AG04450 (cell line): ENCODE measurements at places on chromosomes 11 and 22.

- no peak for DNase-seq
Observed at GRCh38 chr11:31806928-31807798, 4.0 kb downstream of the PAX6 start.

DNA sequence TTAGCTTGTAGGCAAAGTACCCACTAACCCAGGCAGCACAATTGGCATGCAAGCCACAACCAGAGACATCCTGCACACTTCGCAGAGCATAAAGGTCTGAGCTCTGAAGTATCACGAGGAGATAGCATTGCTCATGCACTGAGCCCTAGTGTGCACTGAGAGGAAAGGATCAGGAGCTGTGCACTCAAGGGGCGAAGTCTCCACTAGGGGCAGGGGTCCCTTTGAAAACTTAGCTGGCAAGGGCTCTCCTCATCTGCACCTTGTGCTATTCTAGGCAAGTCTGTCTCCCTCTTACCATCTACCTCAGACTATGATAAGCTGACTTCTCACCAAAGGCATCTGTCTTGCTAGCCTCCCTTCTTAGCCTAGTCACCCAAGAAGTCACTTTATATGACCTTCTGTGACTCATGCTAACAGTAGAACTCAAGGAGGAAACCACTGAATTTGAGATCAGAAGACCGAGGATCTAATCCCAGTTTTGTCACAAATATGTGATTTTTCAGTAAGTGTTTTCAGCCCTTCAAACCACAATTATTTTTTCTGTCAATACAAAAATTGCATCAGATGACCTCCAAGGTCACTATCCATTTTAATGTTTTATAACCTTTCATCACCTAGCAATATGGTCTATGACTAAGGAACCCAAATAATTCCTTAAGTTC, 1078.0 kb downstream of the NTM start:
- no peak for DNase-seq

DNA sequence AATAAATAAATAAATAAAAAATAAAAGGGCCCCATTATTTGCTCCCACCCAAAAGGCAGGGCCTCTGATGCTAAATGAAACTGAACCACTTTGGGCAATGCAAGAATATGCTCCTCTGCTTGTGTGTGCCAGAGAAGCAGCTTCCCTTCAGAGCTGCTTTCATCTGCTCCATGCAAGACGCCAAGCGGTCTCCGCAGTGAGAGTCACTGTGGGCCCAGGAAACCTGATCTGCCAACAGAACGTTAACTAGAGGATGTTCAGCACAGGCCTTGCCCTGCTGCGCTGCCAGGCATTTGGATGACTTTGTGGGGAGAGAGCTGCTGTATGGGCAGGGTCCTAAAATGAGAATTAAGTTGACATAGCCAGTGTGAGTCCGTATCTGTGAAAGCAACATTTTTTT, 43.7 kb upstream of the APOA1 start:
- DNase-seq = no peak

DNA sequence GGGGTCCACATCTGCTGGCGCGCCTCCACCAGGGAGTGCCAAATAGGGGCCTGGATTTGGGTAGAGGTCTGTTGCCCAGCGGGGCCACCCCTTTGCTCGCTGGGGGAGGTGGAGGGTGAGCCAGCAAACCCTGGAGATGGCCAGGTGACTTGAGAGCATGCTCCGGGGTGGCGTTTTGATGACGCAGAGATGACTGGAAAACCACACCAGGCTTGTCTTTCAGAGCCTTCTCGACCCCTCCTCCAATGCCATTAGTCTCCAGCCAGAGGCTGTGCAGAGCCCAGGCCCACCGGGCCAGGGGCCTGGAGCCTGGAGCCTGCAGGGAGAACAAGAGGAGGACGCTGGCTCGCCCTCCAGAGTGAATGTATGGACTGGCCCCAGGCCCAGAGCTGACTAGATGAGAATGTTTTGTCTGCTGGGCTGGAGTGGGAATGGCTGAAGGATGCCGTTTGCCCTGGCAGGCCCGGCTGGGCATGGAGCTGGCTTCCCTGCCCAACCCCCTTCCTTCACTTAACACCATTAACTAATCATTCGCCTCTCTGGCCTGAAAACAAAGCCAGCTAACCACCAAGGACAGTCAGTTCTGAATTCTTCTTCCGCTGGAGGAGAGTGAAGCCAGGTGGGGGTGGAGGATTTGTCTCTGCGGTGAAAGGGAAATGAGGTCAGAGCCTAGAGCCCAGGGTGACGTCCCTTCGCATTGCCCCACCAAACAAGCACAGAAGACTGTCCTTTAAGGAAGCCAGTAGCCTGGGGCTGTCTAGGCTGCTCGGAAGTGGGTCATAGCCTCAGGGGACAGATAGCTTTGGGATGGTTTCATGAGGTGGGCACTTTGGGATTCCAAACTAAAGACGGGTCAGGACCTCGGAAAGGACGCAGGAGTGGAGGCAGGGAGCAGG, 1.6 kb upstream of the MCAM start:
- DNase-seq = no peak

GRCh38 chr11:75450826-75451821, 18.1 kb upstream of the KLHL35 start:
- DNase-seq = no peak

DNA sequence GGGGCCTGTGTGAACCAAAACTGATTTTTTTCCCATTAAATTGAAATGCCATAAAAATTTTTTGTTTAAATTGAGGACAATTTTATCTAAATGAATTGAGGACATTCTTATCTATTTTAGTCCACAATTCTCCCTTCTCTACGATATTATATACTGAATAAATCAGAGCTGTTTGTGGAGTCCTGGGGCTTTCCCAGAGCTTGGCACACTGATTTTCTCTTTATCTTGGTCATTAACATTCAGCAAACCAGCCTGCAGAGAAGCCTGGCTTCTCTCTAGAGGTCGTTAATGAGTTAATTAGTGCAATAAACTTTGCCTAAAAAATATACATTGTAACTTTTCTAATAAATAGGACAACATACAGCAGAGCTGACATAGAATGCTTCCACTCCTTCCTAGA, 615.7 kb downstream of the NELL1 start:
- DNase-seq = no peak

DNA sequence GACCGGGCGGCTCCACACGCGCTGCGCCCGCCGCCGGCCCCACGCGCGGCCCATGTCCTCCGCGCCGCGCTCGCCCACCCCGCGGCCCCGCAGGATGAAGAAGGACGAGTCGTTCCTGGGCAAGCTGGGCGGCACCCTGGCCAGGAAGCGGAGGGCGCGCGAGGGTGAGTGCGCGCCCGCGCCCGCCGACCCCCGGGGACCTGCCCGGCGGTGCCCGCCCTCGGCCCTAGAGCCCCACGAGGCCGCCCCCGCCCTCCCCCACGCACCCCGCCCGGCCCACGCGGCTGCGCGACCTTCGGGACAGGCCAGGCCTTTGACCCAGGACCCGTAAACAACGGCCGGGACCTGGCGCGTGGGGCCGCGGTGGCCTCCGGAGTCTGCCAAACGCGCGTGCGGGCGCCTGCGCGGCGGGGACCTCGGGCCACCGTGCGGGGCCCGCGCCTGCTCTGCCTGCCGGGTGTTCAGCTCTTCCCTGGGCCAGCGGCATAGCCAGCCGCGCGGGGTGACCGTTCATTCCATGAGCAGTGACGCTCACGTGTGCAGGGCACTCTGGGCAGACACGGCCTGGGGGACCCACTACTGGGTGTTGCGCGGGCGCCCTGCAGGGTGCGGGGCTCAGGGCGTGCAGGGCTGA, at the start of gene PARVB:
TSS of gene PARVB (plus strand) at position 15 of the 634 bp plus-strand sequence. CDS start at position 53, 38 bp downstream.
- DNase-seq = no peak

- DNase-seq = no peak
Observed at GRCh38 chr11:33910958-33911339, 19.1 kb upstream of the LMO2 start.

- no peak for DNase-seq
Observed at GRCh38 chr11:9758637-9759518, 95.0 kb downstream of the SWAP70 start.

GRCh38 chr11:24457985-24458384, 38.9 kb upstream of the LUZP2 start:
- DNase-seq = no peak

- no peak for DNase-seq
Observed at GRCh38 chr22:32809786-32810554, 8.5 kb downstream of the TIMP3 start.

- DNase-seq = no peak
Observed at GRCh38 chr11:106288822-106289387, 211.4 kb downstream of the AASDHPPT start.

- DNase-seq = no peak
Observed at GRCh38 chr22:41532908-41533825, 11.1 kb downstream of the POLR3H start.

DNA sequence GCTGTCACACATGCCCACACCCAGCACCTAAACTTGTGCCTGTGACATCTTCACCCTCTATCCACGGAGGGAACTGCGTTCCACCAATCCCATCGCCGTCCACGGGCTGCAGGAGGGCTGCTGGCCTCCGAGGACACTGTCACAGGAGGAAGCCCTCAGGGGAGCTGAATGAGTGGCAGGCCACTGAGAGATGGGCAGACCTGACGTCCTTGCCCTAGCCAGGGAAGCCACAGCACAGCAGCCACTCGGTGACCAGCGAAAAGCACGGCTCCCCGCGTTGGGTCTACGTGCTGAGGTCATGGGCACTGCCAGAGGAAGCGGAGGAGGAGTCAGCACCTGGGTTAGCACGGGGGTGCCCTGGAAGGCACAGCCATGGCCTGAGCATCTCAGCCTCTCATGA, 50.5 kb downstream of the IGSF9B start:
- no peak for DNase-seq

- DNase-seq = no peak
Observed at GRCh38 chr11:21520244-21520643, 672.6 kb upstream of the ANO5 start.

GRCh38 chr11:100961633-100962032, 168.0 kb downstream of the PGR start:
- DNase-seq = no peak

DNA sequence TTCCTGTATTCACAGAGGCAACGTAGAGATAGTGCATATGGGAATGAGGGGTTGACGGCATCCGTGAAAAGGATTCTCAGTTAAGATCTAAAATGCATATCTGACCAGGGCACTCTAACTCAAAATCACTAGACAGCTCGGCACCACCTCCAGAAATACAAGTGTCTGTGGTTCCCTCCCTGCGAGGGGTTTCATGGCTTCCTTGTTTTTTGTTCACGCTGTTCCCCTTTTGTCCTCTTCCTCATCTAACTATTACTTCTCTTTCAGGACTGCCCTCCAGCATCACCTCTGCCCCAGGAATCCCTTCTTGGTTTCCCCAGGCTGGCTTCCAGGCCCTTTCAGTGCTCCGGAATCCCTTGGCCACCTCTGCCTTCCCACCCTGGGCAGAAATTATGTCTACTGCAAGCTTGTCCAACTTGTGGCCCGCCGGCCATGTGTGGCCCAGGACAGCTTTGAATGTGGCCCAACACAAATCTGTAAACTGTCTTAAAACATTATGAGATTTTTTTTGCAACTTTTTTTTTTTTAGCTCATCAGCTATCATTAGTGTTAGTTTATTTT, 159.9 kb downstream of the FBXO7 start:
- no peak for DNase-seq

GRCh38 chr22:31954535-31955523, 10.5 kb downstream of the YWHAH start:
- no peak for DNase-seq

DNA sequence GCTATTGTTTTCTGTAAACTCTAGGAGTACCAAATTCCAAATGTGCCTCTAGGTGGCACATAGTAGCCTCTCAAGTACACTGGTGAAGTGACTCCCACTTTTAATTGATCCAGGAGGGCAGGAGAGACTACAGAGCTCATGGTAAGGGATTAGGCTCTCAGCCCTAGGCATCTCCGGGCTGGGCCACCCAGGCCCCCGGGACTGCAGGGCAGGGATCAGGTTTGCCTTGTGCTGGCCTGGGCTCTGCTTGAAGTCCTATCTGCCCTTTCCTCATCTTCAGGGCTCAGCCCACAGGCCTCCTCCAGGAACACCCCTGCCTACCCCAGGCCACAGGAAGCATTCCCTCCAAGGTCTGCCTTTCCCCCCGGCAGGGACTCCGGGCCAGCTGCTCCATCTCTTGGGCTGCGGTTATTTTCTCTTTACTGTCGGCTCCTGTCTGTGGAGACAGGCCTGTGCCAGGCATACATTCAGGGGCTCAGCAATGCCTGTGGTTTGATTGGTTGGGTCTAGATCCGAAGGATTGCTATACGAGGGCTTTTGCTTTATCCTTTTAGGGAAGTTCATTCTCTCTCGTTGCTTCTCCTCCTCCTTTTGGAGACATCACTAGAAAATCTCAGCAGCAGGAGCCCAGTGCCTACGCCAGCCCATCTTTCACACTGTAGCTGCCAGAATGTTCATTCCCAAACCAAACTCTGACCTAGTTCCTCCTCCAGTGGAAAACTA, 32.8 kb downstream of the PARVA start:
- no peak for DNase-seq

DNA sequence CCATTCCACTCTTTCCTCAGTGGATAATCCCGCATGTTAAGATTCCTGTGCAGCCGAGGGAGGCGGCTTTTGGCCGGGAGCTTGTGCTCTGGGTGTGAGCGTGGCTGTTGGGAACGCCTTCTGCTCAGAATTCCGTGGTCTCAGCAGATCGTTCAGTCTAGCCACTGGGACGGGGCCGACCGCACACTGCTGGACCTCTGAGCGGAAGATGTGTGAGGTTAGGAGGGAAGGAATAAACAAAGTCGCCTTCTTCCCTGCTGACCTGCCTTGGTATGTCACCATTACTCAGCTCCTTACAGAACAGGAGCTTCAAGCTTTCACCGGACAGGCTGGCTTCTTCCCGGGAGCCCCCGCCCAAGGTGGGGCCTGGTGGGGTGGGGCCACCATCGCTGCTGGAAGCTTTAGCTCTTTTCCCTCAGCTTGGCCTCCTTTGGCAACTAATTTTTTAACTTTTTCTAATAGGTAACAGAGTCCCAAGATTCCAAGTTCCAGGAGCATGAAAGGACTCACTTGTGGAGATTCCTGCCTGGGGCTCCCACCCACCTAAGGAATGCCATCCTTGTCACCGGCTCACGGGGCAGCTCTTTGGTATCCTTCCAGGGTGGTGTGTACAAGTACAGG, 22.5 kb upstream of the SEPTIN5 start:
- DNase-seq = peak; percentile 26

GRCh38 chr11:65401073-65401802, 14.8 kb downstream of the FRMD8 start:
- DNase-seq = no peak

GRCh38 chr11:122190768-122191167, 74.8 kb upstream of the BLID start:
- DNase-seq = no peak
